ENCODE measurements at places on chromosomes 2 and 18.

GRCh38 chr2:7417845-7418742 lies 500.9 kb downstream of the RNF144A start:
- no peak for DNase-seq

- no peak for DNase-seq
Observed at GRCh38 chr2:43358410-43359201, 132.2 kb upstream of the ZFP36L2 start.

GRCh38 chr18:23384778-23385736 lies 68.0 kb upstream of the RIOK3 start:
- no peak for DNase-seq

GRCh38 chr2:98503481-98504105 lies 58.9 kb downstream of the INPP4A start:
- no peak for DNase-seq

GRCh38 chr2:203870481-203870880 lies 2.9 kb downstream of the CTLA4 start:
- DNase-seq: no peak

GRCh38 chr2:224085246-224085645 lies 46.2 kb upstream of the SERPINE2 start:
- DNase-seq: peak; percentile 87

DNA sequence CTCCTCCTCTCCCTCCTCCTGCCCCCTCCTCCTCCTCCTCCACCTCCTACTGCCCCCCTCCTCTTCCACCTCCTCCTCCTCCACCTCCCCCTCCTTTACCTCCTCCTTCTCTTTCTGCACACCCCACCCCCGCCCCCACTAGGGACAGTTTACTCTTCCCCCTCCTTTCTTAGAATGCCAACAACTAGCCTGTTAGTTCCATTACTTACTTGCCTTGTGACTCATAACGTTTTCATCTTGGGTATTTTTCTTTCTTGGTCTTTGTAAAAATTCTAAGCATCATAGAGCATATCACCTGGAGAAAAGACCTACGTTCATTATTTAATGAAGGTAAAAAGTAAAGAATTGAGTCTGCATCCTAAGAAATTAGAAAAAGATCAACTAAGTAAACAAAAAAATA lies 165.3 kb downstream of the NEDD4L start:
- peak; percentile 76 for DNase-seq
